ENCODE measurements at places on chromosomes 5 and 9.
A peak's percentile ranks its signal among the peaks of the same experiment; 100 is the strongest.

- DNase-seq: peak; percentile 95
These were observed 33.0 kb downstream of the FKBP15 start for GRCh38 chr9:113187929-113188595.

DNA sequence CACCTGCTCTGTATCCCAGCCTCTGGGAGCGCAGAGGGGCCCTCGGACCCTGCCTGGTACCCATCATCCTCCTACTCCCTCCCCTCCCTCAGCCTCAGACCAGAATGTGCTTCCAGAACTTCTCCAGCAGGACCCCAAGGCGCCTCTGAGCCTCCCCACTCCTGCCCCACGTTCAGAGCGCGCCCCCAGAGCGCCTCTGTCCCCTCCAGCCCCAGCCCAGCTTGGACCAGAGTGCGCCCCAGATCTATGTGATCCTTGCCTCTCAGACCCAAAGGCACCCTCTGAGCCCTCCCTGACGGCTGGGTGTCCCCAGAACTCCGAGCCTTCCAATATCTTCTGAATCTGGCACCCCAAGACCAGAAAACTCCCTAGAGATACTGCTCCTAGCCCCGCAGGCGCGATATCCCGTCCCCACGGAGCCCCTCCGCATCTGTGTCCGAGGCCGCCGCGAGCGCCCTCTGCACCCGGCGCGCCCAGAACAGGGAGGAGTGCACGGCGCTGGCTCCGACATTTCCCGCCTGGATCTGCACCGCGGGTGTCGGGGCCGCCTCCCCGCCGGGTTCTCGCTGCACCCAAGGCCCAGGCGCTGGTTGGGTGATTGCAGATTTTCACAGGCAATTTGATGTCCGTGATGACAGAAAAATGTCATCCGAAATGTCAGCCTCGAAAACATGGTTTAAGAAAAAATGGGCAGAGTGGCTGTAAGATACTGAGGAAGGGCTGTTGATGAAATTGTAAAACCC is 522 bp downstream of the BHMT start:
- DNase-seq: no peak

GRCh38 chr5:135705941-135706466 is 127.2 kb upstream of the CXCL14 start:
- no peak for DNase-seq

- DNase-seq: peak; percentile 55
These were observed 6.7 kb upstream of the ANKRD18B start for GRCh38 chr9:33517373-33517772.

GRCh38 chr9:136899196-136899595 is 12.9 kb downstream of the TRAF2 start:
- no peak for DNase-seq

- DNase-seq: no peak
These were observed 617.9 kb upstream of the CDH18 start for GRCh38 chr5:20605732-20606525.

DNA sequence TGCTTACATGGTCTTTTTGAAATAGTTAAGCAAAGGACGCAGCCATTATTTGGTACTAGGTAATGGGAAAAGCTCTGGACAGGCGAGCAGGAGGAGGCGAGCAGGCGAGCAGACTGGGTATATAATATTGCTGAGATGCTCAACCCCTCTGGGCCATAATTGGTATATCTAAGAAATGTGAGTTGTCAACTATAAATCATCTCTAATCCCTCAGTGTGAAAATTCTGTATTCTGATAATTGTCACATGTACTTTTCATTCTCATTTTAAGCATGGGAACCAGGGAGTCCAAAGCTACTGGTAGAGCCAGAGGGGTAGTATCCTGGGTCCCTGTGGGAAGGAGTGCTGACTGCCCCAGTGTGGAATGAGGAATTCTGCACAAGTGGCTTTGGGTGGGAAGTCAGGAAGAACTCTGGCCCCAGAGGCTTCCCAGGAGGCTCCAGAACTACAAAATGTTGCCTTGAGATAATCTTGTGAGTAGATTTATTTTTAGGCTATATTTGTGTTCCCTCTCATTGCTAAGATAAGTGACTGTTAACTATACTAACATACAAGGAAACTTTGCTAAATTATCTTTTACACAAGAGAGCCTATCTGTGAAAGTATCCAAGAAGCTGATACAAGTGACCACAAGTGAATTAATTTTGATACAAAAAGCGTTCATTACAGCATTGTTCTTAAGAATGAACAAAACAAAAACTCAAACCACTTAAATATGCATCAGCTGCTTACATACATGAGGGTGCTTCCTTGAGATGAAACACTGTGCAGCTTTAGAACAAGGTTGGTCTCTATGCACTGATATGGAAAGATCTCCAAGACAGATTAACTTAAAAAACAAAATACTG is 70.5 kb upstream of the TNFAIP8 start:
- DNase-seq: no peak

DNA sequence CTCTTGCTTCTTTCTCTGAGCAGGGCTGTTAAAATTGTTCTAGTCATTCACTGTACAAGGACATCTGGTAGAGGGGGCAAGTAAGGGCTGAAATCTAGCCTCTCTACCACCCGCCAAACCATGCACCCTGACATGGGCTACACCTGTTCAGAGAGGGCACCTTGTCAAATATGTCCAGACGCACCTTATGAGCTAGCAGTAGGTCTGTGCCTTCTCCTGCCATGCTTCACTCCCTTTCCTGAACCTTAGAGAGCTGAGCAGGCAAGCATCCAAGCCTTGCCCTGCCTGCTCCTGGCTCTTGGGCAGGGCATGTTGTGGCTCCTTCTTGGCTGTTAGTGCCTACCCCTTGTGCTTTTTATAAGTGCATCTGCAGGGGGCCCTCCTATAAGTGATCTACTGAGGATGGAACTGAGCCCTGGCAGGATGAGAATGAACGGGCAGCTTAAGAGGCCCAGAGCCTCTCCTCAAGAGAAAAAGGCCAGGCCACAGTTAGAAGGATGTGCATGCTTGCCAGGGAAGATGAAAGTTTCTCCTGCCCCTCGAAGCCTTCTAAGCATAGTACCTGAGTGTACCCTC is 3.8 kb upstream of the NEUROG1 start:
- no peak for DNase-seq

DNA sequence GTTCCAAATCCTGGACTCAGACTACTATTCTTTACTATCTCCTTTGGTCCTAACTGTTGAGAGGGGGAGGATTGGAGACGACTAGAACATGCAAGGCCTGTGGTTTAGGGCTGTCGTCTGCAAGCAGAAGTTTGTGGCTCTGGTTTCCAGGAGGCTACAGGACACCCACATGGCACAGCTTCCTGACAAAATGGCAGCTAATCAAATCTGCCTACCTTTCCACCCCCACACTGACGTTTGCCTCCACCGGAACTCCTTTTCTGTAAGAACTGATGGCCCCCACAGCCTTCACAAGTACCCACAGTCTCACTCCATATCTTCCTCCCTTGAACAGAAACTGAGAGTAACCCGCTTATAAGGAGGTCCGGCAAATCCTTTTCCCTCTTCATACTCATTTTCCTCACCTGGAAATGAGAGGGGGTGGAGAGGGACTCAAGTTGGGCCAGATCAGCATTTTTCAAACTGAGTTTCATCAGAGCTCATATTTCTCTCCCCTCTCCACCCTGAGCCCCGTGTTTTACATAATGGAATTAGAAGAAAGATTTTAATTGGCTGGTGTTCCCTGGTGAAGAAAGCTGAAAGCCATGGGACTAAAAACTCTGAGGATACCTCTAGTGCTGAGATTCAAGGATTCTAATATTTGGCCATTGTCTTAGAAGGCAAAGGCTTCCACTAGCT is 5.2 kb downstream of the SLC31A2 start:
- peak; percentile 81 for DNase-seq

- no peak for DNase-seq
These were observed 56.5 kb upstream of the RNF38 start for GRCh38 chr9:36456480-36457065.

DNA sequence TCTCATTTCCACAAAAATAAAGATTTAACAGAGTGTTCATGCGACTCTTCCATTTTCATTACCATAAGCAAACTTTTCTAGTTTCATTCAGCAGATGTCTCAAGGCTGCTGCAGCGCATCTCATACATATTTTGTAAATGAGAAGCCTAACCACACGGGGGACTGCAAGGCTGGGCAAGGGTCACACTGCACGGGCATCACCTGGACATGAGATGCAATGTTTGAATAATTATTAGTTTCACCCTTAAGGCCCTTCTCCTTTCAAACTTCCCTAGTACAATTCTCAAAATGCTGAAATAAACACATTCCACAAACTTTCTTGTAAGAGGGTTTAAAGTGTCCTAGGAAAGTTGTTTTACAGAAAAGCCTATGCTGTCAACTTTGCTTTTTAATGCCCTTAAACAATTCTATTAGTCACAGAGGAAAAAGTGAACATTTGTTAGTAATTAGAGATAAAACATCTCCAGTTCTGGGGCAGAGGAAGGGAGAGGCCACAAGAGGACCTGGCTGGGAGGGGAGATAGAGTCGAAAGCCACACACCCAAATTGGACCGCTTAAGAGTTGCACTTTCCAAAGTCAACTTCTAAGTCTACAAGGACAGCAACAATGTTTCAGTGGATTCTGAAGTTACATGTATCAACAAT is 1.3 kb downstream of the DENND1A start:
- peak; percentile 18 for DNase-seq

DNA sequence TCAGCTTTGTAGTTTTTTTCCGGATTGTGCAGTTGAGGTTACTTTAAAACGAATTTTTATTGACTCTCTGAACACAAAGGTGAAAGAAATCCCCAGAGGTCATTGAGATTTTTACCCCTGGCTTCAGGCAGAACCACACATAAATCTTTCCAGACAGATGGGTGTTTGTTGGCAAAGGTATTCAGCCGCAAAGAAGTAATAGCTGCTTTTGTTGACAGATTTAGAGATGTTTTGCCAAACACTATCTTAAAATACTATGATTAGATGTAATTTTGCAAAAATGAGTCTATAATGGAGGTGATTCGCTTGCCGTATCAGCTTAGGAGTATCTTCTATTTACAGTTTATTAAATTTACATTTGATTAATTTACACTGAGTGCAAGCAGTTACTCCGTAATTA is 418.3 kb upstream of the CLINT1 start:
- no peak for DNase-seq

DNA sequence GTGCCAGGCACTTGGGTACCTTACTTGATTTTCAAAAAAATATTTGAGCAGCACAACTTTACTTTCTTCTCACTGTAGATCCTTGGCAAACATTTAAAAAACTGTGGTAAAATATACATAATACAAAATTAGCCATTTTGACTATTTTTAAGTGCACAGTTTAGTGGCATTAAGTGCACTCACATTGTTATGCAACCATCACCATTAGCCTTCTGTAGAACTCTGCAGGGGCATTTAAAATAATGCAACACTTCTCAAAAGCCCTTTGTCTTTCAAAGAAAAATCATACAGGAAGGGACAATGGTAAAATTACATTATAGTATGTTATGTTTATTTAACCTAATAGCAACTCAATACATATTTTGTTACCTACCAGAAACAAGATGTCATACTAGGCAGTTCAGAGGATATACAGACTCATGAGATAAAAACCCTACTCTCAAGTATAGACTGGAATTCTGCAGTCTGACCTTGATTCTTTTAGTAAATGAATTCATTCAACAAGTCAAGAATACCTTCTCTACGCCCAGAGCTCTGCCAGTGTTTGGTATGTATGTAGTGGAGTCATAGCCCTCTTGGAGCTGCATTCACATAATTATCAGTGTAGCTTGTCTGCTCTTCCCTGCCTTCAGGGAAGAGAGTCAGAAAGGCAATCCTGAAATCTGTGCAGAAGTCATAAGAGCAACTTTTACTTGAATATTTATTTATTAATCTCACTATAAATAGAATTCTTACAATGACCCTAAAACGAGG is 74.0 kb upstream of the ARRDC3 start:
- no peak for DNase-seq

DNA sequence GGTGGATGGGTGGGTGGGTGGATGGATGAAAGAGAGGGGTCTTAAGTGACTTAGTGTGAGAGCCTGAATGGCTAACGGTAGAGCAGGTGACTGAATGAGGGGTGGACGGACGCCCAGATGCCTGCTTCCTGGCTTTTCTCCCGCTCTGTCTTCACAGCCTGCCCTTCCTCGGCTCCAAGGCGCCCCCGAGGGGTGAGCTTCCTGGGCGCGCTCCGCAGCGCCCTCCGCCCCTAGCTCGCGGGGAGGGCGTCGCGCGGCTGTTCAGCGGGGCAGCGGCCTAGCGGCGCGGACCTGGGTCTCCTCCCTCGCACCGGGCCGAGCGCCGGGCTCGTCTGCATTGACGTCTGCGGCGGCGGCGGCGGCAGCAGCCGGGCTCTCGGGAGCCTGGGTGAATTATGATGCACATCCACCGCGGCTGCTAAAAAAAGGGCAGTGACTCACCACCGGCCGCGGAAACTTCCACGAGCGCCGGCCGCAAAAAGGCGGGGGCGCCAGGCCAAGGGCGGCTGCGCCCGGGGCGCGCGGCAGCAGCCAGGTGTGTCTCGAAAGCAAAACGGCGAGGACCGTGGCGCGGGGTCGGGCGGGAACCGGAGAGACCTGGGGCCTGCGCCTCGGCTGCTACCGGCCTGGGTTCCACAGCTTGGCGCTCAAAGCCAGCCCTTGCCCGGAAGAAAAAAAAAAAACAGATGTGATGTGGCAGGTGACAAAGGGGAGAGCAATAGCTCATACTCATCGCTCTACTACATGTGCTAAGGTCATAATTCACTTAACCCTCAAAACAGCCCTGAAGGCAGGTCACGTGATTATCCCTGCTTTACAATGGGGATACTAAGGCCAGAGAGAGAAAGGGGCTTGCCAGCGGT is 143.0 kb upstream of the ADRA1B start:
- DNase-seq: peak; percentile 83

GRCh38 chr9:1294641-1295258 is 244.6 kb downstream of the DMRT2 start:
- no peak for DNase-seq

DNA sequence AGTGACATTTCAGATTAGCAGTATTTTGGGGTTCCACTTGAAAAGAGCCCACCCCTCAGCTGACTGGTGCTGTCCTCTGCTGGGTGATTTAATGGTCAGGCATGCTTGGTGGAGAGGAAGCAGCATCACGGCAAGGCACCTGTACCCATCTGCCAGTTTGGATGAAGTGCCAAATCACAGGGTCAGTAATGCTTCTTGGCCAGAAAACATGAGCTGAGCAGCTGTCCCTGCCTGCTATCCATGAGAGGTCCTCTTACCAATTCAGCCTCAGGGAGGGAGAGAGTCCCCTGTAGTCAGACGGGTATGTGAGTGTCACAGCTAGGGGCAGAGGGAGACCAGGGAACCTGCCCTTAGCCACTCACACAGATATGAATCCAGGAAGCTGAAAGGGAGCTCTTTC is 137.9 kb downstream of the SEC61B start:
- no peak for DNase-seq

DNA sequence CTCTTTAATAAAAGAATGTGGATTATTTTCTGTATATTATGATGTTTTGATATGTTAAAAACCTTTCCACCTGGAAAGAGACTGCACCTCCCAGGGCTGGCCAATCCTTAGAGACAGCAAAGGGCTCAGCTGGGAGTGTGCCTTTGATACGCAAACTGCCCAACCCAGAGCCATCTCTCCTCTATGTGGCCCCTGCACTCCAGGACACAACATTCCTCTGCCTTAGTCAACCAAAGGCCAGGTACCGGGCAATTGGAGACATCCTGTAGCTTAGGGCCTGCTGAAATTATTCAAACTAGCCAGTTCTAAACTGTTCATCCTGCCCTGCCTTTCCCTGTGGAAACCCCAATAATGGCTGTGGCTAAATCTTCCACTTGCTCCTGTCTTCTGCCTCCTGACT is 5.0 kb upstream of the HSPB3 start:
- DNase-seq: no peak

GRCh38 chr5:94397508-94397907 is 220.9 kb downstream of the KIAA0825 start:
- DNase-seq: no peak

- DNase-seq: no peak
These were observed 167.1 kb upstream of the PHYKPL start for GRCh38 chr5:178399701-178400095.

GRCh38 chr9:35424356-35425352 is 65.3 kb upstream of the RUSC2 start:
- no peak for DNase-seq
